ENCODE measurements at places on chromosomes 5 and 9.

DNA sequence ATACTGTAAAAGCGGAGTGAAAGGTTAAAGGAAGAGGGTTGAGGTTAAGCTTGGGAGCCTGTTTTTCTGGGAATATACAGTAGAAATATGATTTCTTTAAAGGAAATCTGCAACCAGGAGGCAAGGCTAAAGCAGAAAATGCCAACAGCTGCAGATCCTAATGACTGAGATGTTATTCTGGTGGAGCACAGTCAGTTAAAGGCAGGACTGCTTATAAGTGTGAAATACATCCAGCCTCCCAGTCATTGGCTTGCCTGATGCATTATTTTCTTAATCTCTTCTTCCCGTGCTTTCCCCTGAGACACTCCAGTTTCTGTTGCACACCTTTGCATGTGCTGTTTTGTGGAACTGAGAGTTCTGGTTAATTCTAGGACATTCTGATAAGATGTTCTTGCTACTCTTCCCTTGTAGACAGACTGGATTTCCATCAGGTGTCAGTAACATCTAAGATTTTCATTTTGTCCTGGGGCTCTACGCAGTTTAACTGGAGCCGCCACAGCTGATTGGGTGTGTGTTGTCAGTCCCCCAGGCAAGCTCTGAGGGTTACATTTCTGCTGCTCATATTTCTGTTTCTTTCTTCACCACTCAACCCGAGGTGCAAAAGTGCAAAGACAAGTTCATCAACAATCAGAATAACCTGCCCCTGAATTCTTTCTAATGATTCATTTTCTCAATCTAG, 44.4 kb downstream of the CAST start:
- no peak for DNase-seq

DNA sequence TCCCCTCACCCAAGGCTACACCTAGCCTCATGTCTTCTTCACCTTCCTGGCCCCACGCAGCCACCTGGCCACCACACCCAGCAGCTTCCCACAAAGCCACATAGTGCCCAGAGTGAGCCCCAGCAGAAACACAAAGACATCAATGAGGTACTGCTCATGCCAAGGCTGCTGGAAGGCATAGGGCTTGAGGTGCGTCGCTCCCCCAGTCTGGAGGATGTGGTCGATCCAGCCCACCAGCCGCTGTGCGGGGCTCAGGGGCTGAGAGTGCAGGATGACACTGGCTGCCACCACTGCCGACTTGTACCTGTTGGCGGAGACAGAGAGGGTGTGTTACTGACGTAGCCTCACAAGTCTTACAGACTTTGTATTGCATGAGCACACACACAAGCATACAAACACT, 15.8 kb upstream of the CAPSL start:
- DNase-seq = no peak

DNA sequence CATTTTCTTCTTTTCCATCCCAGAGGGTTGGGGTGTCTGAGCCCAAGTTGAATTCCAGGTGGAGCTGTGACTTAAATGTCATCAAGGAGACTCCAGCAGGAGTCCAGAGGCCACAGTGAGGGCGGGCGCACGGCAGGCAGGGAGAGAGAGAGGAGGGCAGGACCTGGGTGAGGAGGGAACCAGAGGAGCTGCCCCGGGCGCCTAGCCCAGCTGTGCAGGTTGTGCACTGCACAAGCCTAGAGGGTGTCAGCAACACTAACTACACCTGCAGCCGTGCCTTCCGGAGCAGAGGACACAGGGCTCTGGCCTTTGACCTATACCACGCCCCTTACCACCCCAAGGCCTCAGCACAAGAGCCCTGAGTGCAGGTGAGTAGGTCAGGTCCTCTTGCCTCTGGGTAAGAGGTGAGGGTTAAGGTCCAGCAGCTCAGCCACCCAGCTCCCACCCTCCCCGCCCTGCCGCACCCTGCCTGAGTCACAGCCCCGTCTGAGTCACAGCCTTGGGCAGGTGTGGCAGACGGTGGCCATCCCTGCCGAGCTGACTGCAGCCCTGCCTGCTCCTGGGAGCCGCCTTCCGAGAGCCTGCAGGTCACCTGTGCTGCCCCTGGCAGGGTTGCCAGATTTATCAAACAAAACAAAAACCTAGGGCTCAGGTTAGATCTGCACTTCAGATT, 6.4 kb upstream of the AGPAT2 start:
- no peak for DNase-seq

DNA sequence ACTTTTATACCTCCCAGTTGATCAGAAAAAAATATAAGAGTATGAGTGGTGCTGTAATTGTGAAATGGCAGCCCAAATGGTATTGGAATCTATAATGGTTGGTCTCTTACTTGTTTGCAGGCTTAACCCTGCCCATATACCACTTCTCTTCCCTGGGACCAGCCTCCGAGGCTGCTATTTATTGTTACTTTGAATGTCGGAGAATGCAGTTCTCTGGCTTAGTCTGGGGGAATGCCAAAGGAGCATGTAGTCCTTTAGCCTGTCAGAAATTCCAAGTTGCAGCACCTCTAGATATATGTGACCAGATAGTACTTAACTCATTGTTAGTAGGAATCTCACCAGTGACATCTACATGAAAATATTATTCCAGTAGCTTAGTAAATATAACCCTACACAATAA, 47.5 kb downstream of the SLC44A1 start:
- DNase-seq = no peak

GRCh38 chr5:126119887-126120442, 303.2 kb upstream of the GRAMD2B start:
- DNase-seq = no peak

- DNase-seq = no peak
These were observed 140.8 kb downstream of the C9orf152 start for GRCh38 chr9:110066929-110067716.

DNA sequence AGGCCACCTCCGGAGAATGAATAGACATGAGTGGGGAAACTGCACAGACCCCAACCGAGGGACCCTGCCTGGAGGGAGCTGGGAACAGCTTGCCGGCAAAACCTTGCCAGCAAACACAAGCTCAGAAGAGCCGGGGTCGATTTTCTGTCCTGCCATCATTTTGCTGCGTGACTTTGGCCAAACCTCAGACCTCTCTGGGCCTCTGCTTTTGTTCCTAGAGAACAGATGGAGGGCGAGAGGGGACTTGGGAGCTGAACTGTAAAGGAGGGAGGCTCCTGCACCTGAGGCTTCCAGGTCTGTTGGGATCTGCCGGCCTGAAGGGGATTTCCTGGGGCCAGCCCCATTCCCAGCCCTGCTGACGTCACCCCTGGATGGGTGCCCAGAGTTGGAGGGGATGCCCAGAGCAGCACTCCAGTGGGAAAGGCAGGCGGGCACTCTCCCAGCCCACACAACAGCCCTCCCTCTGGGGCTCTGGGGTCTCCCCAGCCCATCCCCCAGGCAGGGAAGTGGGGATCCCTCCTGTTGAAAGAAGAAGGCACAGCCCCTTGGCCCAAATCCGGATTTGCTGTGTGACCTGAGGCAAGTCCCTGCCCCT, 40.4 kb upstream of the SYNPO start:
- no peak for DNase-seq

DNA sequence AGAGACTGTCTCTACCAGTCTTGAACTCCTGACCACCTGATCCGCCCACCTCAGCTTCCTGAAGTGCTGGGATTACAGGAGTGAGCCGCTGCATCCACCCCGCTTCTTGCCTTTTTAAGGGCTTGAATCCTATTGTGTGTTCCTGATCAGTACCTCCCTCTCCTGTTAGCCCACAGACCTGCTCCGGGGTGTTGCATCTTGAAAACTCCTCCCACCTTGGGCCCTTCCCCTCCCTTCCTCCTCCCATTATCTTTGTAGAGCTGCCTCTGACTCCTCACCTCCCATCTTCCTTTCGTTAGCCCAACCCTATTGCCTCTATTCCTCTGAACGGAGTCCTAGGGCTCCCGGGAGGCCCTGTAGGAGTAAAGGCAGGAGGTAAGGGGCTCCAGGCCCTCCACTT, 48.5 kb upstream of the NEK6 start:
- no peak for DNase-seq

DNA sequence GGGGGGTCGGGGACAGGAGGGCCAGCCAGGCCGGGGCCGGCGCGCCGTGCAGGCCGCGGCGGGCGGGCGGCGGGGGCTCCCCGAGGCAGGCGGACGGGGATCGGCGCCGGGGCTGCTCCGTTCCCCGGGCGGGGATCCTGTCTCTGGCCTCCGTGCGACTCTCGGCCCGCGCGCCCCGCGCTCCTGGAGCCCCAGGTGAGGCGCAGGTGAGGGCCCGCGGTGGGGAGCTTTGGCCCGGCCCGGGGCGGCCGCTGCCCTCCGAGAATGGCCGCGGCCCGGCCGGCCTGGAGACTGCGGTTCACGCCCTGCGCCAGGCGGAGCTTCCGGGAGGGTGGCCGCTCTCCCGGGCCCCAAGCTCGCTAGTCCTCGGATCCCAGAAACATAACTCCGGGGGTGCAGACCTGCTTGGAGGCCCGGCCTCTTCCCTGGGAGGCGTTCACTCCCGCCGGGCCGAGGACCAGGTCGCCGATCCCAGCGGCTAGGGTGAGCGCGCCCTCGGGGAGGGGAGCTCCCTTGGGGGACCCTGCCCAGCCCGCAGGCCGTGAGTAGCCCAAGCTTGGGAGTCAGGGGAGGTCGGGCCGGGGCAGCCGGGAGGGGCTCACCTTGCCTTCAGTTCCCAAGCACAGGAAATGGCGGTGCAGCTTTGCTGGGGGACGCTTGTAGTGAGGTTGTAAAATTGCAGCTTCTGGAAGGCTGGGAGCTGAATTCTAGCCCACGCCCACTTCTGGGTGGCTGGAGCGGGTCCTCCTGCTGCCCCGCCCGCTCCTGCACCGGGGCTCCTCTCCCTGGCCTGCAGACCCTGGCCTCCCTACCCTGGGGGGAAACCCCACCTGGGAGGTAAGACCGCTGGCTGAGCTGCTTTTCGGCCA, 723 bp downstream of the PPP1R26 start:
- no peak for DNase-seq

- DNase-seq = no peak
These were observed 220.0 kb downstream of the TSSK1B start for GRCh38 chr5:113214606-113215323.

DNA sequence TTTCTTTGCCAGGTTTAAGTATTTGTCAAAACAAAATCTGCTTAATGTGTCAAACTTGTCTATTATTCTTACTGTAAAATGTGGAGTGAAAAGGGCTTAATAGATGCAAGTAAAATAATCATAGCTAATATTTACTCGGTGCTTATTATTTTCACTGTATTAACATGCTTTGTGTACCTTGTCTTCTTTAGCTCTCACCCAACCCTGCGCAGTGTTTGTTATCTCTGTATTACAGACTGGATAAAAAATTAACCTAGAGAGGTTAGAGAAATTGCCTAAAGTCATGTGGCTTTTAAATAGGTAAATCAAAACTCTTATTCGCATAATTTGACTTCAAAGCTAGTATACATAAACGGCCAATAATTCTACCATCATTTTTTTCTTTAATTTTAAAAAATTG, 1864.8 kb downstream of the MAT2B start:
- no peak for DNase-seq

DNA sequence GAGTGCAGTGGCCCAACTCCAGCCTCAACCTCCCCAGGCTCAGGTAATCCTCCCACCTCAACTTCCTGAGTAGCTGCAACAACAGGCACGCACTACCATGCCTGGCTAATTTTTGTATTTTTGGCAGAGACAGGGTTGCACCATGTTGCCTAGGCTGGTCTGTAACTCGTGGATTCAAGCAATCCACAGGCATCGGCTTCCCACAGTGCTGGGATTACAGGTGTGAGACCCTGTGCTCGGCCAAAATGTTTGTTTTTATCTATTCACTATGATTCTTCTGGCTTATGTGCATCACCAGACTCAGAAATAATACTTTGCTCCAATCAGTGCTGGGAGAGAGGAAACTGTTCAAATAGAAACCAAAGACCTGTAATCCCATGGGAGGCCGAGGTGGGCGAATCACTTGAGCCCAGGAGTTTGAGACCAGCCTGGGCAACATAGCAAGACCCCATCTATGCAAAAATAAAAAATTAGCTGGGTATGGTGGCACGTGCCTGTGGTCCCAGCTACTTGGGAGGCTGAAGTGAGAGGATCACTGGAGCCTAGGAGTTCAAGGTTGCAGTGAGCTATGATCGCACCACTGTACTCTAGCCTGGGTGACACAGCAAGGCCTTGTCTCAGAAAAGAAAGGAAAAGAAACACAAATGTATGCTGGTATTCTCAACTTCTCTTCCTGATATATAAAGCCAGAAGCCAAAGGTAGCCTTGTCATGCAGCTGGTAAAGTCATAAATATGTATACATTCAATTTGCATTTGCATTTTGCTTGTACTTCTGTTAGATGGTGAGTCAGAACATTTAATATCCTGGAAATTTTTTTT, 4.5 kb downstream of the PIP5K1B start:
- no peak for DNase-seq

DNA sequence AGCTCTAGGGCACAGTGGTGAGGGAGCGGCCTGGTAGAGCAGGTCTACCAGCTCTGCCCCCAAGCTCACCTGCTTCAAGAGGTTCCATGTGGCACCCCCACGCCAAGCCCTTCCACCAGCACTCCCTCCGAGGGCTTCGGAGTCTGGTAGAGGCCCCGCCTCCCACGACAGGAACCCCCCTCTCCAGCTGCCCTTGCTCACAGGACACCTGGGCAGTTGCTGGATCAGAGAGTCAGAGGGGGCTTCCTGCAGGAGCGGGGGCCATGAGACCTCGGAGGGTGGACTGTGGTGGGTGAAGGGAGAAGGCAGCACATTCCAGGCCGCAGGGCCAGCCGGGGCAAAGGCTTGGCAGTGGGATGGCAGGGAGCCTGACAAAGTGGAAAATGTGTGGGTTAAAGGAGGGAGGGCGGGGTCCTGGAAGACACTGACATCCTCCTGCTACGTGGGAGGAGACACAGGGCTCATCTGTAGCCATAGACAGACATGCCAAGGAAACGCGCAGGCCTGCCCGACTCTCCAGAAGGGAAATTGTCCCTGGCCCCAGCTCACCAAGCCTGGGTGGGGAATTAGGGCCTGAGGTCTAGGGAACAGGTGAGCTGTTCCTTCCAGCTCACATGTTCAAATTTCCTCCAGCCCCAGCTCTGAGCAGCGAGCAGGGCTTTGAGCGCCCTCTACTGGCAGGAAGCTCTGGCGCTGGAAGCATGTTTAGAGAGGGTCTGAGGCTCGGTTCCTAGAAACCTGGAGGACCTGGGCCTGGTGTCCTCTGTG, 74.2 kb downstream of the NTNG2 start:
- no peak for DNase-seq

DNA sequence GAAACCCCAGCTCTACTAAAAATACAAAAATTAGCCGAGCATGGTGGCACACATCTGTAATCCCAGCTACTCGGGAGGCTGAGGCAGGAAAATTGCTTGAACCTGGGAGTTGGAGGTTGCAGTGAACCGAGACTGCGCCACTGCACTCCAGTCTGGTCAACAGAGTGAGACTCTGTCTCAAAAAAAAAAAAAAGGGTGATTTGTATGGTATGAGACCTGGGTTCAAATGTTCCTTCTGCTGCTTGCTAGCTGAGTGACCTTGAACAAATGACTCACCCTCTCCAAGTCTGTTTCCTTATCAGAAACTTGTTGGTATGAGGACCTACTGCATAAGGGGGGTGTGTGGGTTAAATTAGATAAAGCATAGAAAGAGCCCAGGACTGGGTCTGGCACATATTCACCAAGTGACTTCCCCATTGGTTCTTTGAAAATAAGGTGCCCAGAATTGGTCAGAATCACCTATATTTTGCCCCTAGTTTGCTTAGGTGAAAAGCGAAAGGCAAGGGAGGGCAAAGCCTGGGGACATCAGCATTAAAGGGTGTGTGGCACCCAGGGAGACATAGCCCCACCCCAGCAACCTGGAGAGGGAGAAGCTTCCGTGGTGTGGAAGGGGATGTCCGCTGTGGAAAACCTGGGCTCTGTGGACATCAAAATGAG, 9.9 kb downstream of the SLC25A25 start:
- no peak for DNase-seq

- DNase-seq = no peak
These were observed 31.1 kb downstream of the PGGT1B start for GRCh38 chr5:115231598-115231997.

Measured in cortex of kidney (tissue), 1 donor.